ENCODE measurements at places on chromosomes 4 and X.

- no peak for DNase-seq
Measured at GRCh38 chrX:23035493-23035892, 35.7 kb downstream of the DDX53 start.

DNA sequence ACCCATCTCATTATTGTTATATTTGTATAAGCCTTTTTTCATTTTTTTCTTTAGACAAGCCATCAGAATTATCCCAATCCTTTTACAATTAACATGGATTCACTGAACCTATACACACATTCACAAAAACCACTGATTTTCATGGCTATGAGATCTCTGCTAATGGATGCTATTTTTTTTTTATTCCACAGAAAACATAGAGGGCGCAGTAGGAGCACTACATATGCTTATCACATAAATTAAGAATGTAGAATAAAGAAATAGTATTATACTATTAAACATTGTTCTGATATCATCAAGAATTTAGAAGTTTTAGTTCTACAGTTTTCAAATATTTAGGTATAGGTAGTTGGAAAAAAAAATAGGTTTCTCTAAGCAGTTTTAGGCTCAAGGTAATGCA, 1477.4 kb downstream of the ARAP2 start:
- no peak for DNase-seq

GRCh38 chrX:50617183-50617582, 146.6 kb upstream of the DGKK start:
- no peak for DNase-seq

- no peak for DNase-seq
Measured at GRCh38 chr4:1245481-1246051, 3.4 kb downstream of the CTBP1 start.

DNA sequence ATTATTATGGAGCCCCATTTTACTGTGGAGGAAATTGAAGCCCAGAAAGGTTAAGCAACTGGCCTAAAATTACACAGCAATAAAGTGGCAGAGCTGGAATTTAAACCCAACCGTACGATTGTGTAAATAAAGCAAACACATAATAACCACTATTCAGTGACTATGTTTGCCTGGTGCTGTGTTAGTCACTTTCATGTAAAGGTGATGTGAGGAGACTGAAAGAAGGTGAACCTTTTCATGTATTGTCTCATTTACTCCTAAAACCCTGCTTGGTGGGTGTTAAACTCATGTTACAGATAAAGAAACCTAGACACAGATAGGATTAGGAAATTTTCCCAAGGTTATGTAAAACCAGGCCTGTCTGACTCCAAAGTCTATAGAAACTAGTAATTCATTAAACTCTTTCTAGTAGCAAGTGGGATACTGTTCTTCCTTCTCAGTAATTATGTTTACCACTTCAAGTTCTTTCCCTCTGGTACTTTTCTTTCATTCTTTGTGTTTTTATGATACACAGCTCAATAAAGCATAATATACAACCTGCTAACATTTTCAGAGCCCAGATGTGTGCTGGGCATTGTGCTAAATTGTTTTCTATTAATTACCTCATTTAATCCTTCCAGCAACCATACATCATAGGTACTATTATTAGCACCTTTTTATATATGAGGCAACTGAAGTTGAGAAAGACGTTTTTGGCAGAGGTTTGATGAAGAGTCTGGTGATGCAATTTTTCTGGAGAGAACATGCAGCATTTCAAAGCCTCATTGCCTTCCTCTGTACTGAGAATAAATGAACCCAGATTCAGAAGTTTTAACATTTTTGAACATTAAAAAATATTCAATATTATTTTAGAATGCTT, 202.7 kb downstream of the SPRY1 start:
- no peak for DNase-seq

DNA sequence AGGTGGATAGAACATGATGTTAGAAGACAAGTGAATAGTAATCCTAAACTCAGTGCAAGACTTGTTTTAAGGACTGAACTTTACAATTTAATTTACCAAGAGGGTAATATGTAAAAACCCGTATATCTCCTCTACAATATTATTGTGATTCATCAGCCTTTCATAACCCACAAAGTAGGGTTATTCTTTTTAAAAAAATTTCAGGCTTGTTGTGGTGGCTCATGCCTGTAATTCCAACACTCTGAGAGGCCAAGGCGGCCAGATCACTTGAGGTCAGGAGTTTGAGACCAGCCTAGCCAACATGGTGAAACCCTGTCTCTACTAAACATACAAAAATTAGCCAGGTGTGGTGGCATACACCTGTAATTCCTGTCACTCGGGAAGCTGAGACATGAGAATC, 7.2 kb downstream of the IBSP start:
- no peak for DNase-seq

DNA sequence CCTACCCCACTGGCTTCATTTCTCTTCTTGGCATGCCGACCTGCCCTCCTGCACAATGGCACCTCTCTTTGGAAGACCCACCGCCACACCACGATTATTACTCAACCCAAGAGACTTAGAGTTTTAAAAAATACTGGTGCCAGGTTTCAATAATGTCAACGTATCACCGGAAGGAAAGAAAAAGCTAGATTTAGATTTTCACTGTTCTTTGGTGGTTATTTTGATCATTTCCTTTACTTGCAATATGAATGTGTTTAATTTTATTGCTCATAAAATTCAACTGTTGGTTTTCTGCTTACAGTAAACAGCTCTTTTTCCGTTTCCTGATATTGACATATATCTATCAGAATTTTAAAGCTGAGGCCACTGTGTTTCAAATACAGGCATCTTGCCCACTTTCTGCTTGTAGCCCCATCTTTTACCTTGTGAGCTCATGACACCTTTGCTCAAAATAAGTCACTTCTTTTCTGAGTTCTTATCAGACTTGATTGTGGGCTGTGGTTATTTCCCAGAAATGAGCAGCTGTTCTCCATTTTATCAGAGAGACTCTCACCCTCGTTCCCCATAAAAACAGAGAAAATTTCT, 439.1 kb downstream of the INPP4B start:
- DNase-seq = no peak

- DNase-seq = no peak
Measured at GRCh38 chr4:163195247-163195765, 28.6 kb upstream of the NAF1 start.

- no peak for DNase-seq
Measured at GRCh38 chr4:112266823-112267222, 18.9 kb downstream of the TIFA start.

DNA sequence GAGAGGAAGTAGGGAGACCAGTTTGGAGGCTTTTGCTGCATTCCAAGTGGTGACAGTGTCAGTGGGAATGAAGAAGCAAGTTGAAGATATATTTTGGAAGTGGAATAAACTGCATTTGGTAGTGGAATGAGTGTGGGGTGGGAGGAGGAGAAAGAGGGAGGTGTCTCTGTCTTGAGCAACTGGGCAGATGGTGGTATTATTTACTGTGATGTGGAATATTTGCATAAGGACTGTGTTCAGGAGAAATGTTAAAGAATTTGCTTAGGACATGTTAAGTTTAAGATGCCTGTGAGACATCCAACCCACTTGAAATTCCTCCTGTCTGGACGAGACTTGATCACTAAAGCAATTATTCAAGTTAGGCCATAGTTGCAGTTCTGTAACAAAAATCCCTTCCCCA, 448.9 kb upstream of the AMOT start:
- no peak for DNase-seq

DNA sequence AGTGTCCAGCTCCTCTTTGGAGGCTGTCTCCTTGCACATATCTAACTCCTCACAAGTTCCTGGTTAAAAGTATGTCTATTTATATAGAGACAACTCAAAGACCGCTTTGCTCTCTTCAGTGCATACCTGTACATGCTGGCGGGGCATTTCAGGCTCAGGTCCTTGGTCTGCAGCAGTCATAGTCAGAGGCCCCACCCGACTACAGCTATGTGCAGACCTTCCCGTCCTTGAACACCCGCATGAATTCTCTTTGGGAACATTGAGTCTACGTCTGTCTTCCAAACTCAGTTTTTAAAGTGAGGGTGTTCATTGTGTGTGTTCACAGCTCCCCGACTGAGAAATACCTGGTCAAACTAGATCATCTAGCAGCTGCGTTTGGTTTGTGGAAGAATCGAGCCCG, 4.2 kb downstream of the BCOR start:
- DNase-seq = no peak

- DNase-seq = no peak
Measured at GRCh38 chr4:25346913-25347312, 30.1 kb upstream of the ANAPC4 start.

DNA sequence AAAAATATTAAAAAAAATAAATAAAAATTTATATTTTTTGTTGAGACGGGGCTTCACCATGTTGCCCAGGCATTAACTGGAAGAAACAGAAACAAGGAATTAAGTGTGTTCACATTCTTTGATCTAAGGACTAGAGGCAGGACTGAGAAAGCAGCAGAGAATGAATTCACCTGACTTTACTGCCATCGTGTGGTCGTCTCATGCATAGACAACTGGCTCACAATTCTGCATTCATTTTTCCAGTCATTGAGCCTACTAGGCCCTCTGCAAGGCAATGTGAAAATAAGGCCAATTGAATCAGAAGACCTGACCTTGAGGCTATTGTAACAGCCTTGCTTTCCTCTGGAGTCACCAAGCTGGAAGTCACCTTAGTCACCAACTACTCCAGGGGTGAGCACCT, 37.4 kb downstream of the LHFPL1 start:
- no peak for DNase-seq

- DNase-seq = no peak
Measured at GRCh38 chrX:106247162-106247561, 79.1 kb downstream of the PWWP3B start.

GRCh38 chr4:42715807-42716482, 59.0 kb upstream of the ATP8A1 start:
- no peak for DNase-seq

GRCh38 chr4:7922466-7922865, 17.2 kb downstream of the AFAP1 start:
- DNase-seq = no peak

DNA sequence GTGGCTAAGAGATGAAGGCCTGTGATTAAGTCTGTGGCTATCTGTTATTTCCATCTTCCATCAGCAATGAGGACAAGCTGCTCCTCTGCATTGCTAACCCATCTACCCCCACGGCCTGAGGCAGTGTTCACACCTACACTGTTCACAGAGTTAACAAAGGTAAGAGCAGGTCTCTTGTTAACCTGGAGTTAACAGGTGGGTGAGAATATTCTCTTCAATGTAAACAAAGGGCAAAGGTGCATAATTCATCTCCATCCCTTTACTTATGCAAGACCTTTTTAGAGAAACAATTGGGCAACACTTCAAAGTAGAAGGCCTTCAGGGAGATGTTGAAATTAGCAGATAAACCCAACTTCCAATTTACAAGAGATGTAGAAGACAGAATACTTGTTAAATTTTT, 2.8 kb downstream of the SLC35A2 start:
- no peak for DNase-seq

DNA sequence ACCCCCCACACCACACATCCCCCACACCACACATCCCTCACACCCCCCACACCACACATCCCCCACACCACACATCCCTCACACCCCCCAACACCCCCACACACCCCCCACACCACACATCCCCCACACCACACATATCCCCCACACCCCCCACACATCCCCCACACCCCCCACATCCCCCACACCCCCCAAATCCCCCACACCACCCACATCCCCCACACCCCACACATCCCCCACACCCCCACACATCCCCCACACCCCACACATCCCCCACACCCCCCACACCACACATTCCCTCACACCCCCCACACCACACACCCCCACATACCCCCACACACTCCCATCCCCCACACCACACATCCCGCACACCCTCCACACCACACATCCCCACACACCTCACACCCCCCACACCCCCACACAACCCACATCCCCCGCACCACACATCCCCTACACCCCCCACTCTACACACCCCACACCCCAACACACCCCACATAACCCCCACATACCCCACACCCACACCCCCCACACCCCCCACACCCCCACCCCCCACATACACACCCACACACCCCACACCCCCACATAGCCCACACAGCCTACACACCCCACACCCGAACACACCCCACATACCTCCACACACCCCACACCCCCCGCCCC, 172.9 kb downstream of the DCLK2 start:
- no peak for DNase-seq

DNA sequence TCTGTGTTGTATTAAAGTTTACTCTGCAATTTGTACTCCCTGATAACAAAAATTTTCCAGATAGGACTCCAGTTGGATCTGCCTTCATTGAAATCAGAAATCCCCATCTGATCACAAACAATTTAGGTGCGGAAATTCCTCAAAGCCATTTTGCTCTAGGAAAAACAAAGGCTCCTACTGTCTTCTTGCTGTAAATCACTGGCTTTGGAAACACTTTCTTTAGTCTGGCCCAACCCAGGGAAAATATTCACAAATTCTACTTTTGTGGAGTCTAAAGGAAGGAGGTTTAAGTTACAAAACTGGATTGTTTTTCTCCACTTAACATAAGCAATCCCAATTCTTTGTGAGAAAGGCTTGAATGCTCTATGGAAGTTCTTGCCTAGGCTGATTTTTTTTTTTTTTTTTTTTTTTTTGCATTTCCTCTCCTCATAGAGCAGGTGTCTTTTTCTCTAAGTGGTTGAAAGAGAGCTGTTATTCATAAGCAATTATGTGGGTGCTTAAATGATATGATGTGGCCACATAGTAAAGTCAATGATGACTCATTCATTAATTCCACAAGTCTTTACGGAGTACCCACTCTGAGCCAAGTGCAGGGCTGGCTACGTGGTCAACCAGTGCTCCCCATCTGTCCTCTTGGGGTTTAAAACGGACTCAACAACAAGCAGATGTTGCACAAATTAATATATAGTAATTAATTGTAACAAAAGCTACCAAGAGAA, 261.4 kb downstream of the LDB2 start:
- no peak for DNase-seq

DNA sequence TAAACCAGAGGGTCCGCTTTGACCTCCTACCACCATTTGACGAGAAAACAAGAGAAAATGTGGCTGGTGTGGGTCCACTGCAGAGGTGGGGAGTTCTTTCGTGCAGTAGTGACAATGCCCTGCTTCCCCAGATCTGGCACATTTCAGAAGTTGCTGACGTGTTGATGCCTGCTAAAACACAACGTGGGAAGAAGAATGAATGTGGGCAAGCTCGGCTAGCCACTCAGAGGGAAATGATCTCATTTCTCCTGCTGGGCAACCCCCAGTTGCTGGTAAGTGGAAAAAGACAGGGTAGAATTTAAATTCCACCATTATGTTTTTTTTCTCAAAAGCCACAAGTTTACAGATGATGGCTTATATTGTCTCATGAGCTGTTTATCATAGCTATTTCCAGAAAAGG, 77.9 kb downstream of the LUZP4 start:
- no peak for DNase-seq

- no peak for DNase-seq
Measured at GRCh38 chrX:139647597-139647996, 60.4 kb downstream of the MCF2 start.
